ENCODE measurements at places on chromosomes 16 and 17.

DNA sequence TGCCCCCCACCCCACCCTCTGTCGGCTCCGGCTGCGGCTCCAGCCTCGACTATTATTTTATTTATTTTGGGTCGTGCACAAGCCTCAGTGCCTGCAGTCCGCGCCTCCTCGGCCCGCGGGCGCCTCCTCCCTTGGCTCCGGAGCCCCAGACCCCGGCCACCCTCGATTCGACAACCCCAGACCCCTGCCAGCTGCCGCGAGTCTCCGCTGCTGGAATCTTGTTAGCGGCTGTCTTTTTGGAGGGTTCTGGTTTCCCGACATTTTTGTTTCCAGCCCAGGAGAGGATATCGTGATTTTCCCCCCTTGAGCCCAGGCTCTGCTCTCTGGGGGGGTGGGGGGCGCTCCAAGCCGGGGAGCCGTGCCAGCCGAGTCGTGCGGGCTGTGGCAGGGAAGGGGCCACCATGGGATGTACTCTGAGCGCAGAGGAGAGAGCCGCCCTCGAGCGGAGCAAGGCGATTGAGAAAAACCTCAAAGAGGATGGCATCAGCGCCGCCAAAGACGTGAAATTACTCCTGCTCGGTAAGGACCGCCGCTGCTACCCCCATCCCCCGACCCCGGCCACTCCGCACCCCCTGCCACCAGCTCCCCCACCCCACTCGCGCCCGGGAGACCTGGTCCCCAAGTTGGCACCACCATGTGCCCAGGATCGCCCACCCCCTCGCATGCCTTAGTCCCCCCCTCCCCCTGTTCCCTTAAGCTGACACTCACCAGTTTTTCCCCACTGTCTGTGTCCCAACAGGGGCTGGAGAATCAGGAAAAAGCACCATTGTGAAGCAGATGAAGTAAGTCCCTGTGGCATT, 746 bp downstream of the GNAO1 start:
- DNase-seq = no peak

DNA sequence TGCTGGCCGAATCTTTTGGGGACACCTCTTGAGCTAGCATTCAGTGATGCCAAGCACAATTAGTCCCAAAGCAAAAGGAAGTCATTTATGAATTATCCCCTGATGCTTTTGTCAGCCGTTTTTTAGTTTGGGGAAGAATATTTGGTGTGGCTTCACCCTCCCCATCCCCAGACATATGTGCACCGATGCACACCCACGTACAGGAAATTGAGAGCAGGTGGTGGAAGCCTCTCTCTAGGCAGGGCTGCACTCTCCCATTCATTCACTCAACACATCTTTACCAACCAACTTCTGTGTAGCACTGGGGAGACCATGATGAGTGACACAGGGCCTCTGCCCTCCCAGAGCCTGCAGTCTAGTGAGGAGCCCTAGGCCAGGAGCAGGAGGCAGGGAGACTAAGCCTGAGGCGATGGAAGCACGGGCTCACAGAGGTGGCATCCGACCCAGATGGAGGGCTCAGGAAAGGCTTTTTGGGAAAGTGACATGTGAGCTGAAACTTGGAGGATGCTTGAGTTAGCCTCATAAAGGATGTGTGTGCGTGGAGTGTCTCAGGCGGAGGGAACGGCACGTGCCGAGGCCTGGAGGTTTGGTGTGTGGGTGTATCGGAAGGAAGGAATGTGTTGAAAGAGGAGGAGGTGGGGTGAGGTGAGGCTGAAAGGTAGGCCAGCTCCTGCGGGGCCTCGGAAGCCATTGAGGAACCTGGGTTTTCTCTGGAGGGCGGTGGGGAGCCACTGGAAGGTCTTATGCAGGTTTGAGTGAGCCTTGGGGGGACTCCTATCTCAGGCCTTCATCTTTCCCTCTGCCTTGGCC, 43.8 kb downstream of the PSME3IP1 start:
- no peak for DNase-seq

- no peak for DNase-seq
These were observed 760.1 kb downstream of the CDH11 start for GRCh38 chr16:64361753-64362152.

- no peak for DNase-seq
These were observed 91.5 kb upstream of the TMEM97 start for GRCh38 chr17:28227316-28228108.

DNA sequence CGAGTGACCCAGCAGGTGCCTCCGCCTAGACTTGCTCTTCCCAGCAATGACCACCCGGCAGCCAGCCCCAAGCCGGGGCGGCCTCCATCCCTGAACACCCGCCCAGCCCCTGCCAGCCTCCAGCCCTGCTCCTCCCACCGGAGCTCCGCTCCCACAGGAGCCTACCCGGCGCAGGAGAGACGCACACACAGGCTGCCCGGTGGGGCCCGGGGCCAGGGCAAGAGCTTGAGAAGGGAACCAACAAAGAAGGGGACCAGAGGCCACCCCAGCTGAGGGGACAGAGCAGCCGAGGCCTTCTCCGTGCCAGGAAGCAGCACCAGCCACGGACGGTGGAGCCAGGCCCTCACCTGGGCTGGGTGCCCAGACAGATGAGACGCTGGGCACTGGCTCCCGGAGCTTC, 13.8 kb downstream of the PKD1 start:
- DNase-seq = no peak

GRCh38 chr16:74673876-74674275, 7.2 kb upstream of the RFWD3 start:
- DNase-seq = no peak

DNA sequence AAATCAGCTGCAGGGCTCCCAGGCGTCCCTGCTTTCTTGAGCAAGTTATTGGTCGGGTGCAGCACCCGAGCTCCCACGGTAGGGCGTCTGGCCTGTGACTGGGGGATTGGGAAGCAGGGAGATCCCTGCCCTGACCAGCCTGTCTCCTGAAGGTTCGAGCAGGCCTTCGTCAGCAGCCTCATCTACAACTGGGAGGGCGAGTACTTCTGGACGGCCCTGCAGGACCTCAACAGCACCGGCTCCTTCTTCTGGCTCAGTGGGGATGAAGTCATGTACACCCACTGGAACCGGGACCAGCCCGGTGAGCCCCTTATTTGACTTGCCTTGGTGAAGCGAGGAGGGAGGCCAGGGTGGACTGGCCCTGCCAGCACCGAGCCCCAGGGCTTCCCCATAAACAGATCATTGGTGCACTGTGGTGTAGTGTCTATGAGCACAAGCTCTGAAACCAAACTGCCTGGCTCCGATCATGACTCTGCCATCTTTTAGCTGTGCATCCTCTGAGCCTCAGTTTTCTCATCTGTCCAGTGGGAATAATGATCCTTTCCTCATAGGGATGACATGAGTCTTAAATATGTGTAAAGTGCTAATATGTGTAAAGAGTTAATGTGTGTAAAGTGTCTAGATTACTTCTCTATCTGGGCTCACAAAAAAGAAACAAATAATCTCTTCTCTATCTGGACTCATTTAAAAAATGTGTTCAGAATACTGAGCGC, 48.9 kb downstream of the MRC2 start:
- no peak for DNase-seq

DNA sequence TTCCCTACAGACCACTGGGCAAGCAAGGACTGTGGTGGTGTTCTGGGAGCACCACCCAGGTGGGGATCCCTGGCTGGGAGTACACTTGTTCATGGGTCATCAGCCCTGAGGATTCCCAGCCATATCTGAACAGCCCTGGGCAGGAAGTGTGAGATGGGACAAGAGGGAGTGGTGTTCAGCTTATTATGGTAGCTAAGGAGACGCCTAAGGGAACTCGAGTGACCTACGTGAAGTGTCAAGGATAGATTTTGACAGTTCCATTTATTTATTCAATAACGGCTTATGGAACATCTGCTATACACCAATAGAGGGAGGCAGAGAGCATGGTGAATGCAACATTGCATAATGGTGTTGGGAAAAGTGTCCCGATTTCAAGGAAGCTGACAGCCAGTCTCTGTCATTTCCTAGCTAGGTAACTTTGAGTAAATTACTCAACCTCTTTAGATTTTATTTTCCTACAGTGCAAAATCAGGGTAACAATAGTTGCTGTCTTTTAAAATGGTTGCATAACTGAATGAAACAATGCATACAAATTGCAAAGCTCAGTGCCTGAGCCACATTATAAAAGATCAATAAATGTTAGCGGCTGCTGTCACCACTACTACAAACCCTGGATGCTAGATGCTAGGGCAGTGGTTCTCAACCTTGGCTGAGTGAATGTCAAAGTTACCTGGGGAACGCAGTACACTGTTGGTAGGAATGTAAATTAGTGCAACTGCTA, 534.1 kb downstream of the GRIN2A start:
- no peak for DNase-seq

Measured in NCI-H2081 treated with DMSO at 0.1 percent for 48 hours (cell line).